ENCODE measurements at places on chromosomes 2 and 18.

DNA sequence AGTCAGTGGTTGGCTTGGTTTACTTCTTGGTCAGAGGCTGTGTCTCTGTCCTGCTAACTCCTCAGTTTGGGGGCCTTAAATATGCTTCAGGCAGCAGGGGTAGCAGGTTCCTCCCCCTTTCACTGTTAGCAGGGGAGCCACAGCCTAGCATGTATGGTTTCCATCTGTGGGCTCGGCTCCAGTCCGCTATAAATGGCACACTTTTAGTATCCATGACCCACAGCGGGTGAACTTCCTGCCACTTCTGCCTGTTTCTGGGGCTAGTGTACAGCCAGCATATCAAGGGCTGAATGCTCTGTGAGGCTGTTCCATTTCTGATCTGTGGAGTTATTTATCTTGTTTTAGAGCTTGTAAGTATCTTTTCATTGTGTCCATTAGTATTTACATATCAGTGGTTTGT, 58.3 kb downstream of the MRPL33 start:
- no peak for DNase-seq

DNA sequence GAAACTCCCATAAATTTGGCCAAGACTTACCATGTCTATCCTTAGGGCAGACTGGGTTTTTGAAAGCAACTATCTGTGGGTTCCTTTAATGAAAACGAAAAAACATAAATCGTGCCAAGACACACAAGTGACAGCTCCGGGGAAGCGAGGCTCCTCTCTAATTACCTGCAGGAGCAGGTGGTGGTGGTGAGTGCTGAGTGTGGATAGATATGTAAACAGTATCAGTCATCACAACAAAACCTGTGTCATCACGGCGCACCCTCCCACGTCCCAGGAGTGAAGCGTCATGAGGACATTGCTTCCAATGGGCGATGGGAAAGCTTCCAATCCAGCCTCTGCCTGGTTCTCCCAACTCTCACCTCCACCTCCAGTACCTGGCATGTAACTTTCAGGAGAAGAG, 31.3 kb downstream of the ACKR3 start:
- DNase-seq: peak; percentile 75

GRCh38 chr2:58925676-58926081, 684.6 kb upstream of the FANCL start:
- no peak for DNase-seq

DNA sequence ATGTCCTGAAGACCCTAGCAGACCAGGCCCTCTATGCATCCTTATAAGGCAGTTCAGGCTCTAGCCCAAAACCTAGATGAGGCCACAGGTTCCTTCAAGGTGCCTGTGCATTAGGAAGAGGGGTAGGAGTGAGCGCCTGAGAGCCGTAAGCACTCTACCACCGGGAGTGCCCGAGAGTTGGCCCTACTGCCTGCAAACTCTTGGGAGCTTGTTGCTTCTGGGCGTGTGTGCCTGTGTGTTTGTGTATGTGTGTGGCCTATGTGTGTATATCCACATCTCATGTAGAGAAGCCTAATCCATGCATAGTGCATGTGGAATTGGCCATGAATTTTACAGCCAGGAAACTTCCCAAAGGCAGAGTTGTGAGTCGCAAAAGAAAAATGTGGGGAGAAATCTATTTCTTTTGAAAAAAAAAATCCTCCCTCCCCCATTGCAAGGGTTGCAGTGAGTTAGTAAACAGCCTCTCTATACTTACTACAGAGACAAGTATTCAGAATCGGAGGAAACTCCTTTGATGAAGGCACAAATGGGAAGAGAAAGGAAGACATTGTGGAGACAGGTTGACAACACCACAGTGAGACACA, 96.8 kb downstream of the ADD2 start:
- DNase-seq: no peak

- no peak for DNase-seq
Measured at GRCh38 chr18:51028201-51028805, 1.7 kb upstream of the SMAD4 start.

DNA sequence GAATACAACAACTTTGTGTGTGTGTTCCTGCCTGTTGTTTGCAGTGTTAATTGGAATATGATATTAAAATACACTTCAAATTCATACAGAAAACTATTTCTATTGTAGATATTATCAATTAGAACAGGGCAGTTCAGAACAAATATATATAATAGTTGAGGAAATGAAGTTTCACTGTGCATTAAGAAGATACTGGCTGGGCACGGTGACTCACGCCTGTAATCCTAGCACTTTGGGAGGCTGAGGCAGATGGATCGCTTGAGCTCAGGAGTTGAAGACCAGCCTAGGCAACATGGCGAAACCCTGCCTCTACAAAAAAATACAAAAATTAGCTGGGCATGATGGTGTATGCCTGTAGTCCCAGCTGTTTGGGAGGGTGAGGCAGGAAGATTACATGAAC, 79.3 kb downstream of the ASAP2 start:
- no peak for DNase-seq

DNA sequence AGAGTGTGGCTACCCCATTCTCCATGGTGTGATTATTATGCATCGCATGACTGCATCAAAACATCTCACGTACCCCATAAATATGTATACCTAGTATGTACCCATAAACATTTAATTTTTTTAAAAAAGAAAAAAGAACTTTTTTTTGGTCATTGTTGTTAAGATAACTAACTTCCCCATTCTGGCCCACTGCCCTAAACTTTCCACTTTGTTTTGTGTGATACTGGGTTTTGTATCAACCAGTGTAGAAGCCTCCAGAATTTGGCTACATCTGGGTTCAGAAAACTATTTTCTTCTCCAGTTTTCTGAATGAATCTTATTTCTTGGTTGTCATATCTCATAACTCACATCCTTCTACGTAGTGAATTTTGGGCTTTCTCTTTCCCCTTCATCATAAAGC, 62.3 kb upstream of the NABP1 start:
- no peak for DNase-seq

DNA sequence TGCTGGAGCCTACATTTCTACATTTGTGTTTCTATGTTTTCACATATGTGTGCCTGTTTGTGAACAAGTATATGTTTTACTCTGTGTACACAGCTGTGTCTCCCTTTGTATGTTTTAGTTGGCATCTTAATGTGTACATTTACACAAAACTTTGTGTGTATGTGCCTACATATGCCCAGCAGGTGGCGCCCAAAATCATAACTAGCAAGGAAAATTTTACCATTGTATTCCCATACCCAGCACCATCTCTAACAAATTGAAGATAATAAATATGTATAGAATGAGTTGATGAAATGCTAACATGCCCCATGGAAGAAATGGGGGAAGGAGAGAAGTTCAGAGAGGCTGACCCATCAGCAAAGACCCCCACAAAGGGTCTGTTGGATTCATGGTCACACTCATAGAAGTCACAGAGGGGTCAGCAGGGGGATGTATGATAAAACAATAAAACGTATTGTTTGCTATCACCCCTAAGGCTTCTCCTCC, 48.1 kb downstream of the PKDCC start:
- DNase-seq: peak; percentile 62

- DNase-seq: no peak
Measured at GRCh38 chr18:11008505-11008904, 140.9 kb downstream of the PIEZO2 start.

DNA sequence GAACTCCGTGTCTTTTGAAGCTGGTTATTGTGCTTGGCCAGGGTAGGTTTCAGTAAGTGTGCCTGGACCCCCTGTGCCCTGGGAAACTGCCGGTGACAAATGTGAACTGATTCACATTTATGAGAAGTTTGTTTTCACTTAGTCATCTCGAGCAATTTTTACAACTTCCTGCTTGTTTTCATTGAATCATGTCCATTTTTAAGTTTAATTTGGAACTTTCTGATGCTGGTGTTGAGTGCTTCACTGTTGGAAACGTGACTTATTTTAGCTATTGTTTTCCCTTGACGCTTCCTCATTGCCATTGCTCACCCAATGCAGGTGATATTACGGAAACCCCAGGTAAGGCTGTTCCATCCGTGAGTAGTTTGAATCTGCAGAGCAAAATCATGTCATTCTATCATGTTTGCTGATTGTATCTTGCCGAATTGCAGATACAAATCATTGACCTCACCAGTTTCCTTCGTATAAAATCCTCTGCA, 97.2 kb downstream of the RTN4 start:
- DNase-seq: no peak

DNA sequence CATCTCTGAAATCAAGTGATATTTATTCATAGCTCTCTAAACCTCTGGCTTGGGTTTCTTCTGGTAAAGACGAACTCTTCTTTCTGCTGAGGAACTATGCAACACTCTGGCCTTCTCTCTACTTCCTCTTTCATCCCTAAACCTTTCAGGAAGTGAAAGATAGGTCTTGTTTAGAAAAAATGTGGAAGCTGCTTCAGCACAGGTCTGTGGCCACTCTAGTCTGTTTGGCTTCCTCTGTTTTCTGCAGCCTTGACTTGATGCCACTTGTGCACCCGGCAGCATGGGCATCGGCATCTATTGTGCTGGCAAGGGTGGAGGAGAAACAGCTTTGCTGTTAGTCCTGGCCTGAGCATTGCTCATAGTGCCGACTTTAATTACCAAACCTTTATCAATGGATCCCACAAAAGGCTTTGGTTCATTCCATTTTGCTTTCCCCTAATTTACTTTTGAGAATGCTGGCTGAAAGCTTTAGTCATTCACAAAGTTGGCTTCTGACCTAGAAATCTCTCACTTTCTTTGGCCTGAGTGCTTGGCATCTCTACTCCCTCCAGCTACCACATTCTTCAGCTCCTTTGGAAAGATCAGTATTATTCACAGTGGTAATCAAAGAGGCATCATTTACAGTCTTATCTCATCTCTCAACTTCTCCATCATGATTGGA, 32.0 kb upstream of the GPR39 start:
- no peak for DNase-seq

DNA sequence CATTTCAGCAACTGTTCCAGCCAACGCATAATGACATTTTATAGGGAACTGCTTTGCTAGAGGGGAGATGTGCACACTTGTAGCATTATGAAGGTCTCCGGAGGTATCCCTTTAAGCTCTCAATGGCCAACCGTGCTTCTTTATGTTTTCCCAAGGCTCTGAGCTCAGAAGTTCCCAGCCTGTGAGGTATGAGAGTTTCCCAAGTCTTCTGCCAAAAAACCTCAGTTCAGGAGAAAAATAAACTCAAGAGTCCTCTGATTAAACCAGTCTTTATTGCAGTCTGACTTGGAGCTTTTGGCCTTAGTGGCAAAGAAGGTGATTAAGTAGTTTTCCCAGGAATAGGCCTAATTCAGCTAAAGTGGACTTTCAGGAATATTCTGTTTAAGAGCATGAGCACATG, 35.4 kb upstream of the ZNF532 start:
- no peak for DNase-seq

DNA sequence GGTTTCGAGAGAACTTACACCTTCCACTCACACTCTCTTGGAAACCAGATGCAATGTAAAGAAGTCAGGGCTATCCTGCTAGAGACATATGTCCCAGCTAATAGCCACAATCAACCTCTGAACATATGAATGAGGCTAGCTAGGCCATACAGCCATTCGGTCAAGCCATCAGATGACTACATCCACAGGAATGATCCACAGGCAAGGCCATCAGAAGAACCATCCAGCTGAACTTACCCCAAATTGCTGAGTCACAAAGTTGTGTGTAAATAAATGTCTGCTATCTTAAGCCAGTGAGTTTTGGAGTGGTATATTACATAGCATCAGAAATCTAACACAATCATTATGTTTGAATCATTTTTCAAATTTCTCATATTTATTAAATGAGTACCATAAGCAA, 5.2 kb upstream of the SPAST start:
- no peak for DNase-seq

- no peak for DNase-seq
Measured at GRCh38 chr18:69291044-69291443, 109.6 kb upstream of the DOK6 start.

DNA sequence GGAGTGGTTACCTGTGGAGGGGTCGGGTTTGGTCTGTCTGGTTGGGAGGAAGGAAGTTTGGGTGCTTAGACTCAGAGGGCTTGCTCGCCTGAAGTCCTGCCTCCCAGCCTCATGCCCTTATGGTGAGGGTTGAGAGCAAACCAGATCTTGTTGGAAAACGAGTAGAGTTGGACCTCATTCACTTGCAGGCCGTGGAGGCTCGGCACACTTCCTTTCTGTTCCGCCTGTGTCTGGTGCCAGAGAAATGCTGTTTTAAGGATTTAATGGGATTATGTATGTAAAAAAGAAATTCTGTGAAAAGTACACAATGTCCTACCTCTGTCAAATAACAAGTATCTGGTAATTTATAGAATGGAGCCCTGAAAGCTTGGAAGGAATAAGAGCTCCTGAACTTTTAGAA, 29.6 kb downstream of the GATA6 start:
- DNase-seq: no peak

GRCh38 chr2:171210864-171211431, 50.3 kb upstream of the TLK1 start:
- DNase-seq: no peak

DNA sequence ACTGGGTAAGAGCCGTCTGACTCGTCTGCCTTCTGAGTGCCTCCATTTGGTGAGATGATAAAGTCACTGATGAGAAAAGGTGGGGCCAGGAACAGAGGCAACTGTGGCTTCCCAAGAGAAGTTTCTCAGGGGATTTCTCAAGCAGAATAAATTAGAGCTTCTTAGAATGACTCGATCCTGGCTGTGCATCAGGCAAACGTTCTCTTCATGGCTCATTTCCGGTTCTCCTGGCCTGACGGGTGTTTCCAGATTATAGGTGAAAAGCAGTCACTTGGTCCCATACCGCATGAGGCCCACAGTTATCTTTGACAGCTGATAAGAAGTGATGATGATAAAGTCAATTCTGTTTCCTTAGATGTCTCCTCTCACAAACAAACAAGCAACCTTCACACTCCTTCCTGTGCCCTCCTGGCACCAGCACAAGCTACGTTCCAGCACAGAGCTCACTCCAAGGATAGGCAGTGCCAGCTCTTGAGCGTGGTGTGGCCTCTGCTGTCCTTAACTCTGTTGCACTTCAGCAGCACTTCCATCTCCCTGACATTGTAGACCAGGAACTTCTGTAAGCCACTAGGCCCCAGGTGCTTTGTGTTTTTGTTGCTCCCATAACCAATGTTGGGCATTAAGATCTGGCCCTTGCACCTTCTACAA, 37.8 kb upstream of the KCNF1 start:
- no peak for DNase-seq

DNA sequence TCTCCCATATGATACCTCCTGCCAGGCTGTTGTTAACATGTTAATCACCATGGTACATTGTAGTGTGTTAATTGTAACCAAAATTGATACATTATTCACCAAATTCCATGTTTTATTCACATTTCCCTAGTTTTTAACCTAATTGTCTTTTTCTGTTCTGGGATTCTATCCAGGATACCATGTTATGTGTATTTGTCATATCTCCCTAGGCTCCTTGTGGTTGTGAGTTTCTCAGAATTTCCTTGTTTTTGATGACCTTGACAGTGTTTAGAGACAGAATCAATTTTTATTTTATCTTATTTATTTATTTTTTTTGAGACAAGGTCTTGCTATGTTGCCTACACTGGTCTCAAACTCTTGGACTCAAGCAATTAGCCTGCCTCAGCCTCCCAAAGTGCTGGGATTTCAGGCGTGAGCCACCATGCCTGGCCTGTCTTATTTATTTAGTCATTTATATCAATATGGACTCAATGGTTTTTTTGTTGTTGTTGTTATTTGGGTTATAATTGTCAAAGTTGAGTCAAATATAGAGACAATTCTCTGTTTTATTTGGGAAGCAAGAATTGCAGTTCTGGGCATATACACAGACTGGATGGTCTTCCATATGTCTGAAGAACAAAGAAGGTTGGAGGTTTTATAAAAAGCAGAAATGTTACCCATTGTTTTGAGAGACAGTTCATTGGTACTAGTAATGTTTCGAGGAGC, 42.6 kb downstream of the INPP4A start:
- no peak for DNase-seq

- DNase-seq: peak; percentile 16
Measured at GRCh38 chr2:241617431-241618154, 19.4 kb downstream of the THAP4 start.

Measured in NCI-H1105 (cell line).